Psoas muscle (tissue), 8 donors: ENCODE measurements at places on chromosomes 16 and 17. TPM values are rescaled to one million over a fixed set of nuclear protein-coding genes. Genes with fewer than 3 reads are reported as not detected.

DNA sequence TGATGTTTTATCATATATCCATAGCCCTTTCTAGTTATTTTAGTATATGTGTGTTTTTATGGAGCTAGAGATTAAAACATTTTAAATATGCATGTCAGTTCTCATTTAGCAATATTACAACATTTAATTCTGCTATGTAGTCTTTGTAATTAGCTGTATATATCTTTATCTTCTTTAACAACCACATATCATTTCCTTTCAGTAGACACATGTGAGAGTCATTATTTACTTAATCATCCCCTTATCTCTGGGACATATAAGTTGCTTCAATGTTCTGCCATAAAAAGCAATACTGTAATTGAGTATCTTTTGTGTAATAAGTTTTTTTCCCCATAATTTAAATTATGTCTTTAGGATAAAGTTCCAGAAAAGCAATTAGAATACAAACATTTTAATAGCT lies 52.0 kb upstream of the CLEC3A start:
- no peaks in the 10 kb centered on the region for H3K4me1 ChIP-seq
- H3K27me3 ChIP-seq, result no peaks in the 10 kb centered on the region
- no peak overlapping the region for H3K27ac ChIP-seq

GRCh38 chr16:2053211-2053610 lies 5.4 kb downstream of the TSC2 start:
- peaks cover 73% of the 10 kb centered on the region for H3K36me3 ChIP-seq
- H3K27ac ChIP-seq, result no peak overlapping the region
- no peaks in the 10 kb centered on the region for H3K27me3 ChIP-seq
- peaks cover 7% of the 10 kb centered on the region for H3K4me1 ChIP-seq
- H3K4me3 ChIP-seq, result no peak overlapping the region

DNA sequence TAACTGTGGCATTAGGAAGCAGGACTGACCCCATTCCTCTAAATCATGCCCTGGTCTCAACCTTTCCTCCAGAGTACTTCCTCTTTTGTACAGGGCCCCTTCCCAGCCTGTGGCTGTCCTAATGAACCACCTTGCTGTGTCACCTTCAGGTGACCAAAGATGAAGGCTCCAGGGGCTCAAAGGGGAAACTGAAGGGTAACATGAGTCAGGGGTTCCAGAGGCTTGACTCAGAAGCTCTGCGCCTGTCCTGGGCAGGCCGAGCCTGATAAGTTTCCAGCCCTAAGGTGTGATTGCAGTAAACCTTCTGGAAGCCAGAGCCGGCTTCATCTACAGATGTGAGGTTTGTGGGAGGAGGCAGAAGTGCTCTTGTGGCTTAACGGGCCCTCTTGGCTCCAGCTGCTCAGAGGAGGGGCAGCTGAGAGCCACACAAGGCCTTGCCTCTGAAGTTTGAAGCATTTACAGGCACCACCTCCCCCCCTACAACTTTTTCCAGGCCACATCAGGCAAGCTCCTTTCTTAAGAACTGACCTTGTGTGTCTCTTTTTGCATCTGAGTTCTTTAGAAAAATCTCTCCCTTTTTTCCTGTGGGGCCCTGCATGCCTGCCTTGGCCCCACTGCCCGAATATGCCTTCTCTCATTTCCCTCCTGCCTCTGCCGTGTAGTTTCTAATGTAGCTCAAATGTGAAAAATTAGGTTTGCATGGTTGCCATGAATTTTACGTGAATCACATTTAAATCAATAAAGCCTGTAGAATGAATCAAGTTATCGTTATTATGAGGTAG lies 149.9 kb downstream of the CLEC16A start:
- H3K36me3 ChIP-seq, result no peaks in the 10 kb centered on the region
- no peaks in the 10 kb centered on the region for H3K27me3 ChIP-seq
- no peaks in the 10 kb centered on the region for H3K4me1 ChIP-seq
- DNase-seq, result no peak

DNA sequence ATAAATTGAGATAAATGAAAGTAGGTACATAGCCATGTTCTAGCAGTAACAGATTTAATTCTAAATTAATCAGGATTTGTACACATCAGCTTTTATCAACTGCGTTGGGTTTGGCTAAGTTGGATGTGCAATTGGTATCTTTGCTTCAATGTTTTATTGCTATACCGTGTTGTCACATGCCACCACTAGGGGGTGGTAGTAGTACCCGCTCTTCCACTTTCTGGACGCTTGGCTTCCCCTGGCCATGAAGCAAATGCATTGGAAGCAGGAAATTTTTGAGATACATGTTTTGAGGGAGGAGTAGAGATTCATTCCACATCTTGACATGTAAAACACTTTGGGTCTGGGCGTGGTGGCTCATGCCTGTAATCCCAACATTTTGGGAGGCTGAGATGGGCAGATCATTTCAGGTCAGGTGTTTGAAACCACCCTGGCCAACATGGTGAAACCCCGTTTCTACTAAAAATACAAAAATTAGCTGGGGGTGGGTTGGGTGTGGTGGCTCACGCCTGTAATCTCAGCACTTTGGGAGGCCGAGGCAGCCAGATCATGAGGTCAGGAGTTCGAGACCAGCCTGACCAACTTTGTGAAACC lies 58.6 kb downstream of the EMP2 start:
- H3K4me3 ChIP-seq, result no peak overlapping the region
- no peak overlapping the region for H3K27ac ChIP-seq
- no peaks in the 10 kb centered on the region for H3K27me3 ChIP-seq
- peak; percentile 22 for DNase-seq
- no peaks in the 10 kb centered on the region for H3K4me1 ChIP-seq

- DNase-seq, result peak; percentile 39
- H3K27ac ChIP-seq, result no peak within 1 kb of the TSS
- peak within 1 kb of the TSS; percentile 65 for H3K4me3 ChIP-seq
- peaks cover 18% of the 10 kb centered on the region for H3K27me3 ChIP-seq
These were observed at the start of gene MT3 for GRCh38 chr16:56589141-56590039. MT3 (plus strand) TSS chr16:56589528; CDS start chr16:56589591, 63 bp downstream.

ARHGAP44 gene
- polyA plus RNA-seq, result 0.76 TPM

GRCh38 chr17:34220752-34221395 lies 34.2 kb upstream of the CCL2 start:
- no peak overlapping the region for H3K4me3 ChIP-seq
- H3K27ac ChIP-seq, result no peak overlapping the region
- H3K27me3 ChIP-seq, result no peaks in the 10 kb centered on the region
- H3K36me3 ChIP-seq, result no peaks in the 10 kb centered on the region
- no peak for DNase-seq
- no peaks in the 10 kb centered on the region for H3K4me1 ChIP-seq

GRCh38 chr16:732936-733335 lies 6.0 kb downstream of the HAGHL start:
- no peaks in the 10 kb centered on the region for H3K27me3 ChIP-seq
- H3K27ac ChIP-seq, result no peak overlapping the region
- no peak for DNase-seq
- no peak overlapping the region for H3K4me3 ChIP-seq
- H3K36me3 ChIP-seq, result peaks cover 81% of the 10 kb centered on the region

DNA sequence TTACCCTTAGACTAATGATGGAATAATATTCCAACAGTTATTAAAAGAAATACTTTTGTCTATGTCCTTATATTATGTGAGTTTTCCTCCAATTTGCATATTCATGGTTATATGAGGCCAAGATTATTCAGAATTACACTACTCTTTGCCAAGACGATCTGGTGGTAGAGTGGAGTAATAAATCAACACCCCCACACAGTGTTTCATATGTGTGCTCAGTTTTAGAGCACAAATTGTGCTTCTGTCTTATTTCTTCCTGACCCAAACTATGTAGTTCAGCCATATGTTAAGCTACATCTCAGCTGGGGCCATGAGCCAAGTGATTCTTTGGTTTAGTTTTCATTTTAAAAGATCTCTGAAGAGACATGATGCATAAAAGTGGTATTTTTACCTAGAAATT lies 26.9 kb upstream of the PPM1E start:
- no peak overlapping the region for H3K4me3 ChIP-seq
- H3K4me1 ChIP-seq, result no peaks in the 10 kb centered on the region
- no peaks in the 10 kb centered on the region for H3K27me3 ChIP-seq
- H3K36me3 ChIP-seq, result peaks cover 17% of the 10 kb centered on the region
- H3K27ac ChIP-seq, result no peak overlapping the region

- H3K27me3 ChIP-seq, result no peaks in the 10 kb centered on the region
- H3K27ac ChIP-seq, result no peak overlapping the region
- no peak overlapping the region for H3K4me3 ChIP-seq
- no peak for DNase-seq
- no peaks in the 10 kb centered on the region for H3K36me3 ChIP-seq
- peaks cover 23% of the 10 kb centered on the region for H3K4me1 ChIP-seq
These were observed 18.2 kb downstream of the RAB40C start for GRCh38 chr16:608019-608418.

KRTAP1-5 gene
- not detected for polyA plus RNA-seq

DNA sequence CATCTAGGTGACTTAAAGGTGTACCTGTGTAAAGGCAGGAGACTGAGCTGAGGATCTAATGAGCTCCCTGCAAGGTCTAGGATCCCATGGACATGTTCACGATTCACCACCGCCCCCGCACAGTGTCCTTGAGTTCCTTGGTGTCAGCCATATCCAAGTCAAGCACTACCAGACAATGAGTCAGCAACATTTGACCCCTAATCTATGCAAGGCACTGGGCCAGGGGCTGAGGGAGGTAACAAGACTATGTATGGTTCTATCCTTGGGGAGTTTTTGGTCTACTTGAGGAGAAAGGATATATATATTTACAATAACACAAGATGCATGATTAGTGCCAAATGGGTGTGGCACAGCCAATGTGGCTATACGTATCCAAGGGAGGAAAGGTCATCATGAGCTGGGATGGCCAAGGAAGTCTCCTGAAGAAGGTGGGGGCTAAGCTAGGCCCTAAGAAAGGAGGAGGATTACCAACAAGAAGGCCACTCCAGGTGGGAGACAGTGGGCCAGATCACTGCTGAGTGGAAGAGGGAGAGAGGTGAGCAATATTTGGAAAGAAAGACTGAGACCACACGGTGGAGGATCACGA lies 35.0 kb downstream of the ITGB3 start:
- H3K27ac ChIP-seq, result no peak overlapping the region
- no peaks in the 10 kb centered on the region for H3K4me1 ChIP-seq
- H3K36me3 ChIP-seq, result no peaks in the 10 kb centered on the region
- no peak overlapping the region for H3K4me3 ChIP-seq
- DNase-seq, result no peak
- no peaks in the 10 kb centered on the region for H3K27me3 ChIP-seq

GRCh38 chr17:70318051-70318450 lies 148.7 kb downstream of the KCNJ2 start:
- DNase-seq, result no peak
- no peak overlapping the region for H3K4me3 ChIP-seq
- H3K4me1 ChIP-seq, result peaks cover 17% of the 10 kb centered on the region
- H3K27me3 ChIP-seq, result no peaks in the 10 kb centered on the region

DNA sequence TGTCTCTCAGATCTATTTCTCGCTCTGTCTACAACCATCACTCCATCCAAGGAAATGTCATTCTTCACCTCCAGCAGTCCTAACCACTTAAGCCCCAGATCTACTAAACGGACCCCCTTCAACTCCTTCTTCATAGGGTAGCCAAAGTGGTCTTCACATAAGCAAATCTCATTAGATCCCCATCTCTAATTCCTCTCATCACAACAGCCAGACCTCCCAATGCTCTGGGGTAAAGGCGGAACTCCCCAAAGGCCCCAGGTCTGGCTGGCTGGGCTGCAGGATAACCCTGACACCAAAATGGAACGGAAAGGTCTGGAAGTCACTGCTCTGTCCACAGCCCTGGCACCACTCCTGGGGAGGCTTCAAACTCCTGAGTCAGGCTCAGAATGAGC lies 11.1 kb downstream of the ST3GAL2 start:
- no peak overlapping the region for H3K4me3 ChIP-seq
- peaks cover 3% of the 10 kb centered on the region for H3K36me3 ChIP-seq
- H3K4me1 ChIP-seq, result peaks cover 72% of the 10 kb centered on the region
- peak overlapping the region; percentile 95 for H3K27ac ChIP-seq
- DNase-seq, result no peak

DNA sequence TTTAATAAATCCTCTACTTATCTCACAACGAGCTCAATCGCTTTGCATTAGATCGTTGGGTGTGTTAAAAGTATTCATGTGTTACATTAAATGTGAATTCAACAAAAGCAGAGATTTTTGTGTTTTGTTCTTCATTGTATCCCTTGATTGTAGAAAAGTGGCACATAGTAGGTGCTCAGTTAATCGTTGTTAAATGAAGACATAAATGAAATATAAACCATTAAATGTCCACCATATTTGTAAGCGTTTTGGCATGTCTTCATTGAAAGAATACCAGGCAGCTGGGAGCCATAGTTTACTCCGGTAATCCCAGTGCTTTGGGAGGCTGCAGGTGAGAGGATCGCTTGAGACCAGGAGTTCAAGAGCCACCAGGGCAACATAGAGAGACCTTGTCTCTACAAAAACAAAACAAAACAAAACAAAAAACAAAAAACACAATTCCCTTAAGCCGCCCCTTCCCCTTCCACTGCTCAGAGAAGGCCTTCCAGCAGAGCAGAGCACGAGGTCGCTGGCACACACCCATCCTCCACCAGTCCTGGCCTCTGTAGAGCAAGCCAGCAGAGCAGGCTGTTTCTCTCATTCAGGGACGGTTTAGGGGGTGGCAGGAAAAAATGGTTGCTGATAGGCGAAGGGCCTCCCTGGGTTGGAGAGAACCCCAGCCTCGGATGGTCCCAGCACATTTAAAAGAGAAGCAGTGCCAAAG lies 673 bp upstream of the CHD9 start:
- DNase-seq, result peak; percentile 57
- peak overlapping the region; percentile 94 for H3K4me3 ChIP-seq
- peak overlapping the region; percentile 86 for H3K27ac ChIP-seq
- H3K4me1 ChIP-seq, result peaks cover 29% of the 10 kb centered on the region
- H3K36me3 ChIP-seq, result no peaks in the 10 kb centered on the region
- no peaks in the 10 kb centered on the region for H3K27me3 ChIP-seq

DNA sequence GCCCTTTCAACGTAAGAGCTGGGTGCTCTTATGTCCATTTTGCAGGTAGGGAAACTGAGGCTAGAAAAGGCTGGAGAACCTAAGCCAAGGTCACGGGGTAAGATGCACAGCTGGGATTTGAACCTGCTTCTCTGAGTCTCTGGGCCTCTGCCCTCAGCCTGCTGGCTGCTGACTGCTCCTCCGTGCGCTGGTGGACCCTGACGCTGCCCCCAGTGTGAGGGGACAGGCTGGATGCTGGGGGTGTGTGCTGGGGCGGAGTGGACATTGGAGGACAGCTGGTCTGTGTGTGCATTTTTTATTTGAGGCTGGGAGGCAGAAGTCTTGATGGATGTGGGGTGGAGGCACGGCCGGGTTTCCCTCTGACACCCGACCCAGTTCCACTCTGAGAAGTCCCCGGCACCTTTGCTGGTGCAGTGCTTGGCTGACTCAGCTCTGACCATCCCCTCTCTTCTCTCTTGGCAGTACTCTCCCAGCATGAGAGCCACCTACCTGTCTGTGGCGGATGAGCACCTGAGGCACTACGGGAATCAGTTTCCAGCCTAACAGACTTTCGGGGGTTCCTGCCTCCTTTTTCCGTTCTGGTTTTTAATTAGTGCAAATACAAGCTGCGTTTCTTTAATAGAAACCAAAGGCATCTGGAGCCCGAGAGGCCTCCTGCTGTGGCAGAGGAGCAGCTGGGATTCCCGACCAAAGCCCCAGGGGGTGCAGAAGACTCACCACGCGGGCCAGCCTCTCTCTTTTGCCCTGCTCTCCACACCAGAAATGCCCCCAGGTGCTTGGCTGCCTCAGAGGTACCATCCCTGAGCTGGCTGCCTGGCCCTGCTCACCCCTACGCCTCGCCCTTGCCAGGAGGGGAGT lies 14.1 kb upstream of the DNAI2 start:
- H3K27ac ChIP-seq, result no peak overlapping the region
- H3K4me1 ChIP-seq, result no peaks in the 10 kb centered on the region
- H3K4me3 ChIP-seq, result no peak overlapping the region
- H3K27me3 ChIP-seq, result no peaks in the 10 kb centered on the region
- peaks cover 61% of the 10 kb centered on the region for H3K36me3 ChIP-seq
- DNase-seq, result no peak

ENO3 gene
- 1,126 TPM for polyA plus RNA-seq
